Retina (tissue), 1 donor: ENCODE measurements at places on chromosomes 1 and 21.

DNA sequence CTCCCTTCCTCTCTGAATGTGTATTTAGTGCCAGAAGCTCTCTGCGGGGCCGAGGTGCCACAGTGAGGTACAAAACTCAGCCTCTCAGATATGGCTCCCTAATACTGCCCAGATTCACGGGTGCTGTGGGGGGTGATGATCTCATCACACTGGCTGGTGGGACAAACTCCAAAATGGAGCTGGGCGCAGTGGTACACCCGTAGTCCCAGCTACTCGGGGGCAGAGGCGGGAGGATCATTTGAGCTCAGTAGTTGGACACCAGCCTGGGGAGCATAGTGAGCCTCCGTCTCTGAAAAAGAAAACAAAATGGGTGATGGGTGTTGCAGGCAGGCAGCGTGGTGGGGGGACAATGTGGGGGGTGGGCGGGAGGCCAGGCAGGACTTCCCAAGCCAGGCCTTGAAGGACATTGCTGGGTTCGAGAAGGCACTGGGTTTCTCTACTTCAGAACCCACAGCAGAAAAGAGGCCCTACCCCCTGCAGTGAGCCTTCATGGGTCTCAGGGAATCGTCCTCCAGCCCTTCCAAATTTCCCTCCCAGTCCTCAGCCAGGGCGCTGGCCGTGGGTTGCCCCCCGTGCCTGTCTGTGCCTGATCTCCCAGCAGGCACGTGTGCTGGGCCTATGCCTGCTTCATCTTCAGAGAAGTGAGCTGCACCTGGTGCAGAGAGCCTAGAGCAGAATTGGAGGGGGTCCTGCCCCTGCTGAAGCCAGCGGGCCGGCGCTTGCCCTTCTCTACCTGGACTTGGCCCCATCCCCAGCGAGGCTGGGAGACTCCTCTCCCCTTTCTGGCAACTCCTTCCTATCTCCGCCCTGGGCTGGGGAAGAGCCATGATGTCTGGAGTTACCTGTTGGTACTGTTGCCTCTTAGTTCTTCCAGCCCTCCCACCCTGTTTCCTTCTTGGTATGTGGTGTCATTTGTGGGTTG, 14.0 kb downstream of the H6PD start:
- DNase-seq = no peak

DNA sequence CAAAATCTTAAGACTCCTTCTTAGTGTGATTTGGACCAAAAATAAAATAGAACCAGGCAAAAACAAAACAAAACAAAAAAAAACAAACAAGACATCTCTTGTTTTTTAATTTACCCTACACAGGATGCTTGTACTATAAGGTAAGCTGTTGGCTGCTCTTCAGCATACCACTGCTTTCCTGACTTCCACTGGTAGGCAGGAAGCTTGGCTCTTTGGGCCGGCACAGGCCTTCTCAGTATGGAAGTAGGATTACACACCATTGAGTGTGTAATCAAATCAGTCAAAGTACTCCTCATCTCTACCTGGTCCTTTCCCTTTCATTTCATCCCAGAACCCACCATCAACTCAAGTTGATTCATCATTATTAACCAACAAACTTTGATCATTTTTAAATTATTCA, 61.9 kb upstream of the RGS1 start:
- no peak for DNase-seq

- peak; percentile 51 for DNase-seq
These were observed 3.9 kb upstream of the FLG start for GRCh38 chr1:152328801-152329391.

DNA sequence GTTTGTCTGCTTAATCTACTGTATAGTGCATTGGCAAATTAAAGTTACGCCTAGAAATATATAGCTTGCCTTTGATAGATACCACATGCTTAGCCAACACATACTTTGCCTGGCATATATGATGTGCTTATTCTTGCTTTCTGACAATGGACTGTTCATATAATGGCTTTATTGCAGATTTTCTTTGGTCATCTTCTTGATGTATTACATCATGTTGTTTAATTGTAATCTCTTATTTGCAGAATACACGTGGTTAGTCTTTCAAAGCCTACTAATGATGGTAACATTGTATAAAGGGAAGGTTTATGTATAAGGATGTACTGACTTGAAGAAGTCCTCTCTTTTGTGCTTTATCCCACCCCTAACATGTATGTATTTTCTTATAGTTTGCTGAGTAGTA, 201.5 kb downstream of the PDE4B start:
- DNase-seq = no peak

- DNase-seq = no peak
These were observed 2.7 kb downstream of the KHDC4 start for GRCh38 chr1:155931332-155932038.

GRCh38 chr1:54169068-54169467, 16.3 kb upstream of the CDCP2 start:
- no peak for DNase-seq
